CD14-positive monocyte (primary cell): ENCODE measurements at places on chromosomes 4 and X.

GRCh38 chr4:70688795-70689231, 481 bp downstream of the UTP3 start:
- no peak for DNase-seq

DNA sequence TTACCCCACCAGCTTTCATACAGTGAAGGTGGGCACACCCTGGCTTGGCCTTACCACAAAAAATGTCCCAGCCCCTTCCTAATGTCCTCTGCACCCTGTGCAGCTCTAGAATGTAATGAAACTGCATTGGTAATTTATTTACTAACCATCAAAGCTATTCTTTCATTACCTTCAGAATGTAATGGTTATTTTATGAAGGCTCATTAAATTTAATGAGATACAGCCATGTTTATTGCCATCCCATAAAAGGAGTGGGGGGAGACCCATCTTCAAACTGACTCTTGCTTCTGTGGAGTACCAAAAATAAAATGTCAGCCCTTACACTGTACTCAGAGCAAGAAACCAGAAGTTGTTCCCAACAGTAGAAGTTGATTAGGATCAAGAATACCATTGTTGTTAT, 25.0 kb downstream of the NKX6-1 start:
- no peak for DNase-seq

GRCh38 chrX:94041881-94042280, 367.9 kb downstream of the FAM133A start:
- no peak for DNase-seq

GRCh38 chr4:142707401-142707800, 138.7 kb downstream of the INPP4B start:
- no peak for DNase-seq

DNA sequence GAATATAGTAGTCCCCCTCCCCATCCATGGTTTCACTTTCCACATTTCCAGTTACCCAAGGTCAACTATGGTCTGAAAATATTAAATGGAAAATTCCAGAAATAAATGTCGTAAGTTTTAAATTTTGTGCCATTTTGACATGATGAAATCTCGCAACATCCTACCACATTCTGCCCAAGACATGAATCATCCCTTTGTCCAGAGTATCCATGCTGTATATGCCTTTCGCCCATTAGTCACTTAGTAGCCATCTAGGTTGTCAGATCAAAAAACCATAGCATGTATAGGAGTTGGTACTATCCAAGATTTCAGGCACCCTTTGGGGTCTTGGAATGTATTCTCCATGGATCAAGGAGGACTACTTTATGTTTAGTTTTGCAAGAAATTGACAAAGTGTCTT, 8.3 kb downstream of the PRRG1 start:
- no peak for DNase-seq

GRCh38 chrX:105136786-105137185, 83.7 kb downstream of the TEX13A start:
- DNase-seq, result no peak

GRCh38 chr4:100008048-100008447, 58.0 kb upstream of the H2AZ1 start:
- no peak for DNase-seq

- no peak for DNase-seq
These were observed 1478.3 kb downstream of the C4orf33 start for GRCh38 chr4:130574215-130574614.

- DNase-seq, result peak; percentile 32
These were observed 100.8 kb downstream of the SPIN4 start for GRCh38 chrX:63250253-63250868.

GRCh38 chr4:183408796-183409195, 35.6 kb upstream of the CDKN2AIP start:
- DNase-seq, result no peak

DNA sequence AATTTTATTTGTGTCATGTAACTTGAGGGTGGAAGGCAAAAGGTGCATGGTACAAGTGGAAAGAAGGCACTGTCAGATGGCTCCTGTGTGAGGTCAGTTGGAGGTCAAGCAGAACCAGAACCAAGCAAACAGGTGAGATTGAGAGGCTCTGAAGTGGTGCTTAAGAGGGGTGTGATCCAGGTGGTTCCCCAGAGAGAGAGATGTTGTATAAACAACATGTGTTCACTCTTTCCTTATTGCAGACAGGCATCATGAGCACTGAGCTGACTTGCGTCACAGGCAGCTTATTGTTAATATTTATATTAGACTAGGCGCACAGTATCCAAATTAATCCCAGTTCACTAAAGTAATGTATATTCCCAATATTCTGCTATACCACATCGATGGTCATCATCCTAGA, 56.8 kb downstream of the CXCL13 start:
- DNase-seq, result no peak

- DNase-seq, result no peak
These were observed 6.9 kb downstream of the ATP7A start for GRCh38 chrX:77917294-77917933.

- DNase-seq, result peak; percentile 16
These were observed 69.8 kb downstream of the SHROOM3 start for GRCh38 chr4:76504613-76505465.

- DNase-seq, result no peak
These were observed 98.0 kb downstream of the CLCN4 start for GRCh38 chrX:10254739-10255138.

DNA sequence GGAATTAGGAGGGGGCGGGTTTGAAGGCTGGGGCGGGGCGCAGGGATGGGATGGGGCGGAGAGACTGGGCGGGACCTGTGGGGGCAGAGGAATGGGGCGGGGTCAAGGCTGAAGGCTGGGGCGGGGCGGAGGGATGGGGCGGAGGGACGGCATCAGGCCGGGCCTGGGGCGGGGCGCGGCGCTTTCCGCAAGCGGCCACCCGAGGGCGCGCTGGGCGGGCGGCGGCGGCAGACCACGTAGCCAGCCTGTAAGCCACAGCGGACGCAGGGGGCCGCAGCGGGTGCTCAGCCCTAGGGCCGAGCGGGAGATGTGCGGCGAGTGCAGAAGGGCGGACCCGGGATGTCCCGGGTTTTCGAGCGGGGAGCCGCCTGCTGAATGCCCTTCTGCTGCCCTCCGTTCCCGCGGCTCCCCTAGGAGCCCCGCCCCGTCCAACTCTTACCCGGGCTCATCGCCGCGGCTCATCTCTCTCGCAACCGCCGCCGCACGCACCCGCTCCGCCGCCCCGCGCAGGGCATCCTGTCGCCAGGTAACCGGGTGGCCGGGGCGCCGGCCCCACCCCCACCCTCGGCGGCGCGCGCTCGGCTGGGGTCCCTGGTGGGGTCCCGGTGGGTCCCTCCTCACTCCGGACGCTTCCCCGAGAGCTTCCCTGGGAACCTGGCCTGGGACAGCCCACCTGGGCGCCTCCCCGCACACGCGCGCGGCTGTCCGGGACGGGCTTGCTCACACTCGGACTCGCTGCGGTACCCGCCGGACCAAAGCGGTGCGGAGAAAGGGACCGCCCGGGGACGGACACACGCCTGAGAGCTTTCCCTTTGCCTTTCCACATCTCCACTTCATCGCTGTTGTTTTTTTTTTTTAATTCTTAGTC, at the start of gene CCDC110:
TSS of gene CCDC110 (minus strand) at position 499 of the 868 bp plus-strand sequence. CDS start at position 449, 50 bp downstream.
- peak; percentile 60 for DNase-seq
